EL (cell line): ENCODE measurements at places on chromosomes 4 and X.
A peak's percentile ranks its signal among the peaks of the same experiment; 100 is the strongest.

DNA sequence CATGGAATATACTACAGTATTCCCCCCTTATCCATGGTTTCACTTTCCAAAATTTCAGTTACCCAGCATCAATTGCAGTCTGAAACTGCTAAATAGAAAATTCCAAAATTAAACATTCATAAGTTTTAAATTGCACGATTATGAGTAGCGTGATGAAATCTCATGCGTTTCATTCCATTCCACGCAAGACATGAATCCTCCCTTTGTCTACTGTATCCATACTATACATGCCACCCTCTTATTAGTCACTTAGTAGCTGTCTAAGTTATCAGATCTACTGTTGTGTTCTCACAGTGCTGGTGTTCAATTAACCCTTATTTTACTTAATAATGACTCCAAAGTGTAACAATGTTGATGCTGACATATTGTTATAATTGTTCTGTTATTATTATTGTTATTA lies 261.2 kb upstream of the NDST4 start:
- DNase-seq = no peak

DNA sequence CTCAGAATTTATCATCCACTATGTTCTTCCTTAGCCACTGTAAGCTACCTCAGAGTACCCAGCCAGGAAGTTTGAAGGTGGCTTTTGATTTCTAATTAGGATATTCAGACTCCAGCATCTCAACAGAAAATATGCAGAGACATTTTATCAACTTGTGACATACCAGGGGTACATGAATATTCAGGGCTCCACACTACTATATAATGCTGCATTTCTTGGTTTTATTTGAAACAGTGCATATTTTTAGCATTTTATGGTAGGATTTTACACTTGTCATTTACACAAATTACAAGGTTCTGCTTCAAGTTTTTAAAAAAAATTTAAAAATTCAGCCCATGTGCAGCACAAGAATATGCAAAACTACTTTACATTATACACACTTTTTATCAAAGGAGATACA lies 124.7 kb downstream of the UBE2K start:
- DNase-seq = no peak

GRCh38 chrX:69024161-69024736 lies 141.0 kb downstream of the PJA1 start:
- DNase-seq = peak; percentile 3

DNA sequence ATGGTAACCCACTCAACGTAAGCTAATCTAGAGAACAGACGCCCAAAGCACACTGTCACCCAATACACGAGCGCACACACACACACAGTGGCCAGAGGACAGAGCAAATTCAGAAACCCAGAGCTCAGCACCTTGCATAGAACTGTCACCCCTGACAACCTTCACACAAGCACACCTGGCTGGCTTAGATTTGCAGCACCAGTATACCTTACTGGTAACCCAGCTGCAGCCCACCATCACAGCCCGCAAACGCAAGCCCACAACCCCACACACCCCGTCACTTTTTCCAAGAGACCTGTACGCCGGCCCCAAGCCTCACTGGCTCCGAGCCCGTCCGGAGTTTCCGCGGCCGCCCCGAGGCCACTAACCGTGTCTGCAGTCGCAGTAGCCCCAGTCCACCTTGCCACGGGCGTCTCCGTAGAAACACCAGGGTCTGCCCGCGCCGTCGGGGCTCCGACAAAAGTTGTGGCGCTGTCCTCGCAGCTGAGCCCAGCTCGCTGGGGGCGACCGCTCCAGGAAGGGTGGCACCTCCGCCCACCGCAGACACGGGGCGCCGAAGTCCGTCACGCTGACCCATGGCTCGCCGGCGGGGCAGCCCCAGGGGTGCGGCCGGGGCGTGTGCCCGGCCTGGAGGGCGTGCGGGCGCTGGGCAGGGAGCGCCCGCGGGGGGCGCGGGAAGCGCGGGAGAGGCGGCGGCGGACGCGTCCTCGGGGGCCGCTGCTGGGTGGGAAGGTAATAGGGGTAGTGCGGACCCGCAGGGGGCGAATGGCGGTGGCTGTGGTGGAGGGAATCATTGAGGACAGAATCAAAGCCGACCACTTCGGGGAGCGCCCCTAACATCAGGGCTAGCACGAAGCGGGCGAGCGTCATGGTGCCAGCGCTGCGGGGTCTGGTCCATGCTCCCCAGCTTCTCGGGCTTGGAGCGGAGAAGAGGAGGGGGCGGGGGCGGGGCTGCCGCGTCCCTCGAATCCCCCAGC lies 664 bp downstream of the PRSS12 start:
- peak; percentile 60 for DNase-seq

DNA sequence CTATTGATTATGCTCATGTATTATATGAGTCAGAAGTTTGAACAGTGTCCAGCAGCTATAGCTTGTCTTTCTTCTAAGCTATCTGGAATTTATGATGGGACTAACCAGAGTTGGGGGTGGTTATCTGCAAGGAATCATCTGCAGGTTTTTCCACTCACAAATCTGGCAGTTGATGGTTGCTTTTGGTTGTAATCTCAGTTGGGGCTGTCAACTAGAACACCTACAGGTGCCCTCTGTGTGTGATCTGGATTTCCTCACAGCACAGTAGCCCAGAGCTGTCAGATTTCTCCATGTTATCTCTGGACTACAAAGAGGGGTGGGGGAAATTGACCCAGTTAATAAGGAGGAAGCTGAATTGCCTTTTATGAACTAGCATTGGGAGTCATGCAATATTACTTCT lies 51.4 kb upstream of the MAP9 start:
- DNase-seq = no peak
